Activated T-helper 1 cell treated with anti-CD3 and anti-CD28 coated beads, Interleukin-2, amount 50 U/mL, for 16 hours (primary cell): ENCODE measurements at places on chromosomes 5 and 9.

DNA sequence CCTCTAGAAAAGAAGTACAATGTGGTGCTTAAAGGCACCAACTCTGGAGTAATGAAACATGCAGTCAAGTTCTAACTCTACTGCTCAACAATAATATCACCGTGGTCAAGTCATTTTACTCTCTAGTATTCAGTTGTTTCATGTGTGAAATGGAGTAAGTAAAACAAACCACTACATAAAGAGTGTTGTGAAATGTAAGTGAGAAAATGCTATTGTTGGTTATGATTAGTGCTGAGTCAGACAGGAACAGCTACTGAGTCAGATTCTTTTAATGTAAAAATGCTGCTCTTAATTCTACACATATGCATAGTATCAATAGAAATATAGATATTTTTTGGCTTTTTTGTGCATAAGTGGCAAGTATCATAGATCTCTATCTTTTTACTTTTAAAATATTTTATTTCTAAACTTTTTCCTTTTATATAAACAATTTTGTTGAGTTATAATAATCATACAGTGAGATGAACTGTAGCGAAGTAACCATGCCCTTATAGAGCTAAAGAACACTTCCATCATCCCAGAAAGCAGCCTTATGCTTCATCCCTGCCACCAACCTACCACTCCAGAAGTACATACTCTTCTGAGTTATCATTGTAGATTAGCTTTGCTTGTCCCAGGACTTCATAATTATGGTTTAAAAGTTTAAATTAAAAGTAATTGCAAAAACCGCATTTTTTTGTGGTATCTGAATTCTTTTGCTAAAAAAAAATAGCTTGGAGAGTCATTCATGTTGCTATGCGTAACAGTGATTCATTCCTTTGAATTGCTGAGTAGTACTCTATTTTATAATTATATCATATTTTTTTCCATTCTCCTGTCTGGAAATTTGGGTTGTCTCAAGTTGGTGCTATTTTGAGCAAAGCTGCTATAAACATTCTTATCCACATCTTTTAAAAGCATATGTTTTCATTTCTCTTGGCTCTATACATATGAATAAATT is 548.2 kb upstream of the CLINT1 start:
- no peak for DNase-seq

GRCh38 chr5:58073243-58073642 is 386.6 kb downstream of the PLK2 start:
- DNase-seq, result no peak

DNA sequence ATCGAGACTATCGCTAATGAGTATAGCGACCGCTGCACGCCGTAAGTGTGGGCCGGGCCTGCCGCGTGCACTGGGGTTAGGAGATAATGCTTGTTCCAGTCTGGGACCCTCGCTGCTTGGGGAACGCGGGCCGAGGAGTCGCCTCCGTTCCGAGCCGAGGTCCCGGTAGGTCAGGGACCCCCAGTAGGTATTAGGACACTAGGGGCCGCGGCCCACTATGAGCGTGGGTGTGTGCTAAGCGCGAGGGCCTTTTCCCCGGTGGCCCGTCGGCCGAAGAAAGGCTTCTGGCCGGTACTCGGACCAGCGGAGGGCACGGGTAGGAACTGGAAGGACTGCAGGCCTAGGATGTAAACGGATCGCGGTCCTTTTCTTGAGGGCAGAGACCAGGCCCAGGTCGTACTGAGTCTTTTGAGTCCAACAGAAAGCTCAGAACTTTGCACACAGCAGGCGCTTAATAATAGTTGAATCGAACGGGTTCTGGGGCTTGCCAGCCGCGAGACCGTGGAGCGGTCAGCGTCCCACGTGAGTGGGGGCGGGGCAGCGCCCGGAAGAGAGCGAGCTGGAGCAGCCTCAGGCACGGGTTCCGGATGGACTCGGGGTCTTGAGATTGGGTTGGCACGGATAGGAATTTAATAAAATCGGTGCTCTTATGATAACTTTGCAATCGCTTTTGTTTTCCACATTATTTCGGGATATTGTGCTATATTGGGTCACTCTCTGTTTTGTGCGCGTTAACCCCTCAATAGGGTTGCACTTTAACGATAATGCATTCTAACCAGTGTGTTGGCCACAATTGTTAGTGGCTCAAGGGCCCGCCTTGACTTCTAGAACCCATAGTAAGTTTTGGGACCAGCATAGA is 733 bp downstream of the HSPA4 start:
- peak; percentile 24 for DNase-seq

DNA sequence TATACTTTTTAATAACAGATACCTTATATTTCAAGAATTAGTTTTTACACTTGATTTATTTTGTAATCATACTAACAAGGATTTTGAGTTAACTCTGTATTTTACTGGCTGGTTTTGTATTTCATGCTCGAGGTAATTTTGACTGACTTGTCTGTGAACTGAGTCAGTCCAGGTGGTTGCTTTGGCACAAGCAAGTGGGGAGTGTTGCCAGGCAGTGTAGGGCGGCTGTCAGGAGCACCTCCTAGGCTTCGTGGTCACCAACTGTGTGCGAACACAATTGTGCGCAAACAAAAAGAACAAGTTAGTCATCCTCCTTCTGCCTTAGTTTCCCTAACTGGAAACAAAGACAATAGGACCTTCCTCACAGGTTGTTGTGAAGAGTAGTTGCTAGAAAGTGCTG is 286.3 kb downstream of the ADGRV1 start:
- DNase-seq, result no peak

DNA sequence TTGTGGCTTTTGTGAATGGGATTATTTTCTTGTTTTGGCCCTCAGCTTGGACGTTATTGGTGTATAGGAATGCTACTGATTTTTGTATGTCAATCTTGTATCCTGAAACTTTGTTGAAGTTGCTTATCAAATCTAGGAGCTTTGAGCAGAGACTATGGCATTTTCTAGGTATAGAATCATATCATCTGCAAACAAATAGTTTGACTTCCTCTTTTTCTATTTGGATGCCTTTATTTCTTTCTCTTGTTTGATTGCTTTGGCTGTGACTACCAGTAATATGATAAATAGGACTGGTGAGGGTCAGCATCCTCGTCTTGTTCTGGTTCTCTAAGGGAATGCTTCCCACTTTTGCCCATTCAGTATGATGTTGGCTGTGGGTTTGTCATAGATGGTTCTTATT is 24.7 kb downstream of the ITGA2 start:
- no peak for DNase-seq

DNA sequence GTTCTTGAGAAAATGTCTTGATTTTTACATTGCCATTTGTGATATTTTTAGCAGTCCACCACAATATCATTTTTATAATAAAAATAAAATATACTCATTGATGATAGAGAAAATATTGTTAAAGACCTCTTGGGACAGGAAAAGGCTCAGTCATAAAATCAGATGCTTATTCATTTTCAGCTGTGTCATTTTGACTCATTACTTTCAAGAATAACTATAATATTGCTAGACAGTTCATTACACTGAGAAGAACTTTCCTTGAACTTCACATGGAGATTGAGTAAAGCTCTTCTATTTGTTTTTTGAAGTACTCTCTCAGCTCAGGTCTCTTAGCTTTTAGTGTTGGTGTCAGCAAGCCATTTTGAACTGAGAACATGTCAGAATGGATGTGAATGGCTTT is 8.5 kb upstream of the MEIKIN start:
- DNase-seq, result no peak

DNA sequence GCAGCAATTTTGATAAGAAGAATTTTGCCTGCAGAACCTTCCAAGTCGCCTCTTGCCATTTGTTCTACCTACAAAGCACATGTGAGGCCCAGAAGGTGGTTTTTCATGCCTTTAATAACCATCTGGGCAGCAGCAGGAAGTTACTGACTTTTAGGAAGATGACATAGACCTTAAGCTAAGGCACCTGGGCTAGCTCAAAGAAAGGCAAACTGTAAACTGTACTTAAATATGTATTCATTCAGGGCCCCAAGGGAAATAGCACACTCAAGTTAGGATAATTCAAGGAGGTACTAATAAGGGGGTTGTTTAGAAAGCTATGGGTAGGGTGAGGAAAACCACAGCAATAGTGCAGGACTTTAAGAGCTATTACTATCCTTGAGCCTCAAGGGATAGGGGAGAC is 57.3 kb upstream of the HSPB3 start:
- no peak for DNase-seq

- DNase-seq, result no peak
Measured at GRCh38 chr9:106932178-106932577, 69.2 kb downstream of the ZNF462 start.

GRCh38 chr5:11046160-11046559 is 285.1 kb upstream of the DAP start:
- no peak for DNase-seq

DNA sequence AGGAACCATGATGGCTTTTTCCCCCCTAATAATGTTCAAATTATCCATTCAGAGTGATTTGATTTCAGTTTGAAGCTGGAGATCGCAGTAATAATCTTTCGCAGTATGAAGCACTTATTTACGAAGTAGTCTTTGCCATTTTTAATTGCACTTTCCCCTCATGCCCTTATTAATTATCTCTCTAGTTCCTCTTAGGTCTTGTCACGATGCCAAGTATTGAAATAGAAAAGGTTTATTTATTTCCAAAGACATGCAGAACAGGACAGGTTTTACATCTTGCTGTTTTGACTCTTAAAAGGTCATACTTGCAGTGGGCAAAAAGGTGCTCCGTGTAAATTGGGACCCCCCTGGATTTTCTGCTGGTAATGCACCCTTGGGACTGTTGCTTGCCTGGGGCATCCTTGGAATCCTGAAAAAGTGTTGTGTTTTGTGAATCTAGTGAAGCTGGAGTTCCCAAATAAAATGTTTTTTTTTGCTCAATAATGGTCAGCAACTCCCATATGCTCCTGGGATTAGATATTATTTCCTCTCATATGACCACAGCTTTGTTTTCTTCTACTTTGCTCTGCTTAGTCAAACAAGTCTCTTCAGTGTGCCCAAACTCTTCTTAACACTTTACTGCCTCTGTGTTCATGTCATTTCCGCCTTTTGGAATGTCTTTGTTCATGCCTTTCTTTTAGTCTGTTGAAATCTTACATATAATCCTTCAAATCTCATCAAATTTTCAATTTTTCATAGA is 278.3 kb downstream of the TMEM38B start:
- DNase-seq, result no peak

GRCh38 chr9:86020731-86021130 is 78.6 kb downstream of the GOLM1 start:
- no peak for DNase-seq
